Lower lobe of right lung (tissue), 2 donors: ENCODE measurements at places on chromosomes 6 and 20. TPM values are rescaled to one million over a fixed set of nuclear protein-coding genes. Genes with fewer than 3 reads are reported as not detected.
A peak's percentile ranks its signal among the peaks of the same experiment; 100 is the strongest.

C6orf163 gene
- total RNA-seq: 4.2 TPM

LST1 gene
- 127 TPM for total RNA-seq

ZNF165 gene
- 2.2 TPM for total RNA-seq

MCHR2 gene
- not detected for total RNA-seq

MAK gene
- 1.3 TPM for total RNA-seq

COL21A1 gene
- total RNA-seq: 9.4 TPM

EDEM2 gene
- 45.4 TPM for total RNA-seq

DNA sequence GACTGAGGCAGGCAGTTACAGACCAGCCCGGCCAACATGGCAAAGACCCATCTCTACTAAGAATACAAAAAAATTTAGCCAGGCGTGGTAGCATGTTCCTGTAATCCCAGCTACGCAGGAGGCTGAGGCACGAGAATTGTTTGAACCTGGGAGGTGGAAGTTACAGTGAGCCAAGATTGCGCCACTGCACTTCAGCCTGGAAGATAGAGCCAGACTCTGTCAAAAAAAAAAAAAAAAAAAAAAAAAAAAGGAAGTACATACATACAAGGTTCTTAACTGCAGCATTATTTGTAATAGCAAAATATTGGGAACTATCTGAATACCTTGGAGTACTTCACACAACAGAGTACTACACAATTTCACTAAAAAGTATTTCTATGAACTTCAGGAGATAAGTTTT lies 183.5 kb upstream of the OLIG3 start:
- DNase-seq: peak; percentile 84

DNA sequence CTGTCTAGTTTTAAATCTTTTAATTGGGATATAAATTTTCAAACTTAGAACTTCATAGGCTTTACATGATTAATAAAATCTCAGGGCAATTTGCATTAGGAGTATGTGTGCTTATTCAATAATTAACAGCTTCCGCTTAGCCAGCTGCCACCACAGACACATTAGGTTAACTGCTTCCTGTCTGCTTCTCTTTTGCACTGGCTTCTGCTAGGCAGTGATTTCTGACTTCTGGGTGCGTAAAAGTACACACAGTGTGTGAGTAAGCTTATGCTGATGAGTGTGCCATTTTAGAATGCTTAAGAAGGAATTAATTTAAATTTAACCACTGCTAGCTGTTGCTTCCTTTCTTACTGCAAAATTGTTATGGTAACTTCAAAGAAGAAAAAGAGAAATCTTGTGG lies 73.9 kb downstream of the F13A1 start:
- no peak for DNase-seq

GRCh38 chr6:11752360-11752759 lies 26.2 kb downstream of the ADTRP start:
- DNase-seq: no peak

GRCh38 chr20:19673575-19673974 lies 84.5 kb upstream of the RIN2 start:
- DNase-seq: no peak

- DNase-seq: no peak
These were observed 7.2 kb upstream of the PCIF1 start for GRCh38 chr20:45927071-45927878.

DNA sequence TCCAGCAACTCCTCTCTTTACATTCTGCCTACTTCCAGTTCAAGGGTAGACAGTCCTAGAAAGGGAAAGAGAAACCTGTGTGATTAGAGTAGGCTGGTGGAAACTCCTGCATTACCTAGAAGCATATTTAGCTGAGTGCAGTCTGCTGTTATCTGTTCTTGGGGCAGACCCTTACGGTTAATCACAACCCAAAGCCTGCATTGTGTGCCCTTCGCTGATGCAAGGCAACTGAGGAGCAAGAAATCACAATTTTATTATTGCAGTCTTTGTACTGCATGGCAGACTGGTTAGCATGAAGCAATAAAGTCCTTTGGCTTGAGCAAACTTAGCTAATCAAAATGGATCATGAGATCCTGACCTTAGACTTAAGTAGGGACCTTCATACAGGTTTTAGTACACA lies 1.5 kb upstream of the GOPC start:
- no peak for DNase-seq

DNA sequence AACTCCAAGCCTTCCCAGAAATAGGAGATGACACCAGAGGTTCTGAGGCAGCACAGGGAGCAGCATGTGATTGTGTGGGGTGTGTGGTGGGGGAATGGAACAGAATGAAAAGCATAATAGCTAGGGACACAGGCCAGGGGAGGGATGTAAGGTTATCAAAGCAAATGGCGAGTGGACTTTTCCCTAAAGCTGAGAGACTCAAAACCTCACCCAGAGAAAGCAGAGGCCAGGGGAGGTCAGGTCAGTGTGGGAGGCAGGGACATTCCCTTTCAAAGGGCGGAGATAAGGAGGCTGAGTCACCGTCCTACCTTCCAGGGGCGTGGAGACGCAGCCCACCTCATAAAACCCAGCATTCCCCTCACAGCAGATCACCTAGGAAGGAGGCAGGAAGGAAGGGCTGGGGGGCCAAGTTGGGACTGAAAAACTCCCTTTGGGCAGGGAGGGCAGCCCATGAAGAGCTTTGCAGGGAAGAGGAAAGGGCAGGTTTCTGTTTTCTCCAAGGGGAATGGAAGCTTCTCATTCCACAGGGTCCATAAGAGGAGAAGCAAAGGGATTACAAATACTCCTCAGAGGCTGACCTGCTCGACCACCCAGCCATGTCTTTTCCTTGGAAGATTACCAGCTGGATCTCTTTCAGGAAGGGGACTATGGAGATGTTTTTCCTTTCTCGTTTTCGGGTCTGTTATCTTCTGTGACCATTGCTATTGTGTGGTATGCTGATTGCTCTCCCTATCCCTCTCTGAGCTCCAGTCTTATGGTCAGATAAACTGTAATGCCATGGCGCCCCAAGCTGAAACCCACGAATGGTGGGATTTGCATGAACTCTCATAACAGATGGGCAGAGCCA lies 9.6 kb upstream of the LY6G5C start:
- DNase-seq: no peak

DNA sequence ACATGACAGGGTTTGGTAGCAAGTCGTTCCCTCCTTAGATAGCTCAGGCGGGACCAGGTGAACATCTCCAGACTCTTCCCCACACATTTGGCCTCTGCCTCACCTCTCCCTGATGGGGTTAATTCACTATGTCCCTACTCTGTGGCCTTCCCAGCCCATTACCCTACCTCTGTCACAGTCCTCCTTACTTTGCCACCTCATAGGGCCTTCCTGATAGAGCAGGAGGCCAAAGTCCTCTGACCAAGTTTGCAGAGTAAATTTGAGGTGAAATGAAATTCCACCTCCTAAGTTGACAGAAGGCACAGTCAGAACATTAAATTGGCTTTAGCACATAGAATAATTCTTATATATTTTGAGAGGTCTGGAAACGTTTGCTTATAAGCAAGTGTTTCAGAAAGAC lies 53.1 kb upstream of the ARMC2 start:
- no peak for DNase-seq

- DNase-seq: no peak
These were observed 39.6 kb downstream of the PDSS2 start for GRCh38 chr6:107419733-107420132.

DNA sequence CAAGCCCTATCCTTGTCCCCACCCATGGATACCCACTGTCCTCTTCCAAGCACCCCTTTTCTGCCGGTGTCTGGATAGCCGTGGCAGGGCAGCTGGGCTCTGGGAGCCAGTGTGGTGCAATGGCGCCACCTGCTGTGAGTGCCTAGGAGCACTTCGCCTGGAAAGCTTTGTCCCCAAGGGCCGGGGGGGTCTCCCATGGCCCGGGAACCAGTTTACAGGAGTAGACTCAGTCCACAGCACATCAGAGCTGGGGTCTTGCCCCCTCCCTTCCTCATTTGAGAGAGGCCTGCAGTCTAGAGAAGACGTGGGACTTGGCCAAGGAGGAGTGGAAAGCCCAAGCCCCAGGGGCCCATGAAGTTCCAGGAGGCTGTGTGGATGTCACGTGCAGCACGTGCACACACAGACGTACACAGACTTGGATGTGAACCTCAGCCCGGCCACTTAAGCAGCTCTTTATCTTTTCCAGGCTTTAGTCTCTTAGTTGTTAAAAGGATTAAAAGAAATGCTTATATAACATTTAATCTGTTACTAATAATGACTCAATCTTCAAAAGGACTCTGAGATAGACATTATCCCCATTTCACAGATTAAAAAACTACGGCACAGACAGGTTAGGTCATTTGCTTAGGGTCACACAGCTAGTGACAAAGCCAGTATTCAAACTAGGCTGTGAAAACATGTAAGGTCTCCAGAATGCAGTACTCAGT lies 40.9 kb upstream of the CDH22 start:
- DNase-seq: peak; percentile 67

DNA sequence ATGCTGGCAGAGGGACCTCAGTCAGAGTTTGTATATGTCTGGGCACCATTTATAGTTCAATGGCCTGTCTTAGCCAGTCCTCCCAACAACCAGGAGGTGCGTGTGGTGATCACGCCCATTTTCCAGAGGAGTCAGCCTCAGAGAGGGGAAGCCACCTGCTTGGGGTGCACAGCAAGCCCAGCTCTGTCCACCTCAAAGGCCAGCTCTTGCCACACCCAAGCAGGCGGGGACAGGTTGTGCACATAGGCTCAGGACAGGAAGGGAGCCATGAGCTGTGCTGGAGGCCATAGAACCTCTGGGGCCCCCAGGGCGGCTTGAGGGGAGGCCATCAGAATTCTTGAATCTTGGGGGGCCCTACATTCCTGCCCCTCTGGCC lies 61.2 kb downstream of the DLGAP4 start:
- no peak for DNase-seq

GRCh38 chr6:35850208-35850607 lies 45.1 kb downstream of the LHFPL5 start:
- DNase-seq: no peak

- DNase-seq: peak; percentile 62
These were observed 170.2 kb downstream of the NFATC2 start for GRCh38 chr20:51372176-51372803.
